ENCODE measurements at places on chromosomes 12 and 14.

DNA sequence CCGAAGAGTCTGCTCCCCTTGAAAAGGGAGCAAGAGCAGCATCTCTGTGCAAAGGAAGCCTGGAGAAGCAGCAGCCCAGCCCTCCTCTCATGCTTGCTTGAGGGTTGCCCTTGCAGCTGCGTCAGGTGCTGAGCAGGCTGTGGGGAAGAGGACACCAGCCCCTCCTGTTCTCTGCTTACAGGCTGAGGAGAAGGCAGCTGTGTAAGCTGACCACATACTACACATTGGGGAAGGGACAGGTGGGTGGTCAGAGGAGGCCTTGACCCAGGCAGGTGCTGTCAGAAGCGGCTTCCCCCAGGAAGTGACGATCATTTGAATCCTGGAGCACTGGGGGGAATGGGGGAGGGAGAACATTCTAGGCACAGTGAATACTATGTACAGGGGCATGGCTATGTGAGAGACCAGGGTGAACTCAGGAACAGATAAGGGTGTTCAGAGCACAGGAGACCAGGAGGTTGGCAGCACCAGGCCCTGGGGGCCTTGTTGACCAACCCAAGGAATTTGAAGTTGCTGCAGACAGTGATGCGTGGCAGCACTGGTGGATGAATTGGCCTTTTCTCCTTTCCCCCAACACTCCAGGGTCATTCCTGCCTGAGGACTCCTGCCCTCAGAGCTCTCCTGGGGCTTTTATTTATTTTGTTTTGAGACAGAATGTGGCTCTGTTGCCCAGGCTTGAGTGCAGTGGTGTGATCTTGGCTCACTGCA is 2.7 kb upstream of the KLC1 start:
- no peak for DNase-seq

DNA sequence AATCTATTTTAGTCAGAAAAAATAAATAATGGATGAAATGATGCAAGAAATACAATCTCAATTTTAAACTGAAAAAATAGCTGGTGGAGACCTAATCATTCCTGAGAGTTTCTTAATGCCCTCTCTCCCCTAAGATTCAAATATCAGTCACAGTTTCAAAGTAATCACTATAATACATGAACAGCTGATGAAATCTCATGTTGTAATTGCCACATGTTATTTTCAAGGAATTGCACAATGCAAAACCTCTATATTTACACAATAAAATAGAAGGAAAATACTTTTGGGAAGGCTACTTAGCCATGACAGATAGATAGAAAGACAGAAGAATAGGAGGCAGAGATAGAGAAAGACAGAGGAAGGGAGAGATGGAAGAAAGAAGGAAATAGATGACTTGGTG is 18.2 kb downstream of the IFNG-AS1 start:
- no peak for DNase-seq

- no peak for DNase-seq
Observed at GRCh38 chr12:114710151-114710550, 26.2 kb upstream of the TBX3 start.

GRCh38 chr14:95533391-95533821 is 1.4 kb upstream of the GLRX5 start:
- no peak for DNase-seq

GRCh38 chr12:104799458-104799857 is 158.6 kb downstream of the SLC41A2 start:
- DNase-seq: no peak

All from activated CD4-positive, alpha-beta T cell treated with anti-CD3 and anti-CD28 coated beads, Interleukin-2, amount 50 U/mL, for 24 hours (primary cell).